ENCODE measurements at places on chromosomes 1 and 21.
A peak's percentile ranks its signal among the peaks of the same experiment; 100 is the strongest.

GRCh38 chr1:22889213-22889827, 83.3 kb downstream of the LACTBL1 start:
- DNase-seq: no peak

DNA sequence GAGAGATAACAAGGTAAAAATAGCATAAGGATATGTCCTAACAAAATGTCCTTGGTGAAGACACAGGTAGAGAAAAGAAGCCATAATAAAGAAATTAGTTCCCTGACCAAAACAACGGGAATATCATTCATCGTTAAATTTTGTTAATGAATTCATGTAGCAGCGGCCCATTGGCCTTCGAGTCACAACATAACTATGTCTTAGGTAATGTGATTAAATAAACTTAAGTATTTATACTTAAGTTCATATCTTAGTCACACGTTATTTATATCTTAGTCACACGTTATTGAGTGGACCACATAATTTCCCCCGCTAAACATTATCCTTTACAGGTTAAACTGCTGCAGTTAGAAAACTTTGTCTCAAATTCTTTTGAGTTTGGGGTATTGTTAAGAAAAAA, 1.2 kb downstream of the NEXN start:
- no peak for DNase-seq

DNA sequence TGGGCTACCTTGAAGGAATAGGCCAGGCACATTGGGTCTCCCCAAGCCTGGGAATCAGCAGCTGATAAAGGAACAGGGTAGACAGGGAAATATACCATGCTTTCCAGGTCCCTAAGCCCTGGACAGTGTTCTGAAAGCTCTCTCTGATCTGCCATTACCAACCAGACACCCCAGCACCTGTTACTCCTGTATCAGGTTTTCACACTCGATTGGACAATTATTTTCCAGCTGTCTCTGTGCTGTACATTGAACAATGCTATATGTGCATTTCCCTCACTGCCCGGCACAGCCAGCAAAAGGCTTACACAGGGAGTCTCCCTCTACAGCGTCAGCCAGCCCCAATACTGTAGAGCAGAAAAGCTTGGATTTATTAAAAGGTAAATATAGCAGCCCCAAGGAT, 4.7 kb downstream of the CFAP45 start:
- no peak for DNase-seq

DNA sequence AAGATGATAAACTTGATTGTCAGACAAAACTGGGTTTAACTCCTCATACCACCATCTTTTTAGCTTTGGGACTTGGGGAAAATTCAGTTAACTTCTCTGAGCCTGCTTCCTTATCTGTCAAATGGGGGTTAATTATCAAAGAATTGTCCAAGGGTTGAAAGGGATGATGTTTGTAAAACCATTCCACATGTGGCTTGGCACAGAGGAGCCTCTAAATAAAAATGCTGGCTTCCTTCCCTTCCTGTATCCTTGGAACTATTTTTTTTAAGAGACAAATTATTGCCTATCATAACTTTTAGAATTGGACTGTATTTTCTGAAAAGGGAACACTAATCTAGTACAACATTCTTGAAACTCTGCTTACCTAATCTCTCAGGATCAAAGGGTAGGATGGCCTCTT, 143.4 kb upstream of the USP24 start:
- DNase-seq: no peak

- peak; percentile 88 for DNase-seq
These were observed 811 bp downstream of the SH3D21 start for GRCh38 chr1:36306902-36307456.

- DNase-seq: no peak
These were observed 444.7 kb downstream of the CAMTA1 start for GRCh38 chr1:7229696-7230631.

DNA sequence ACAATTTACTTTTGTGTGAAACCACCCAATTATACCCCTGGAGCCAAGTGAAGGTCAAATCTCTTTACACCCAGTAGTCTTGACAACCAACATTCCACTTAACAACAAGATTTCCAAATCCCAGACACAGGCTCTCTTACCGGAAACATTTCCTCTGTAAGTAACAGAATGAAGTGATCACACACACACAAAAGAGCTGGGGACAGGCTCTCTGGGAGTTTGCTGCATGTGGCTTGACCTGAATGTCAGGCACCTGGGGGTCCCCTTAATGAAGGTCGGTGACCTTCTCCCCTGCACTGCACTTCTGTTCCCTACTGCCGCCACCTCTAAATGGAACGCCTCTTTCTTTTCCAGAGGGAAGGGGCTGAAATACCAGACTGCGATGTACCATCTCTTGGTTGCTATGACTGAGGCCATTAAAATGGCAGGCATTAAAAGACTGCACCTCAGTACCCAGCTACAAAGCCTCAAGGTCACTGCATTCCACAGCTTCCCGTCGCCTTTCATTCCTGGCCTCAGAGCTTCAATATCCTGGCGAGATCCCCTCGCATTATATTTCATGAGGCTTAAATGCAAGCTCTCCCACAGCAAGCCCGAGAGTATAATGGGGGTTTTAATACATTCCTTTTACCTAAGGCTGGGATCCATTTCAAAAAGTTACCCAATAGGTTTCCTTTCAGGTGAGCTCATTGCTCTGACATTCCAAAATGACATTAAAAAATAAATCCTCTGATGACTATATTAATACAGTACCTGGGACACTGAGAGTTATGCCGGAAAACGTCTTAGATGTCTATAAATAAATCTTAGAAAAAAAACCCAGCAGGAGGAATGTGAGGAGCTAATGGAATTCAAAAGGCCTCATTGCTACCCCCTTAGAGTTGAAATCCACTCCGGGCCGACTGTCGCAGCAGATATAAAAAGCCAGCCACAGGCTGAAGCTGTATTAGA, 90.9 kb upstream of the DIRAS3 start:
- no peak for DNase-seq
